ENCODE measurements at places on chromosomes 4 and X. TPM values are rescaled to one million over a fixed set of nuclear protein-coding genes. Genes with fewer than 3 reads are reported as not detected.

DNA sequence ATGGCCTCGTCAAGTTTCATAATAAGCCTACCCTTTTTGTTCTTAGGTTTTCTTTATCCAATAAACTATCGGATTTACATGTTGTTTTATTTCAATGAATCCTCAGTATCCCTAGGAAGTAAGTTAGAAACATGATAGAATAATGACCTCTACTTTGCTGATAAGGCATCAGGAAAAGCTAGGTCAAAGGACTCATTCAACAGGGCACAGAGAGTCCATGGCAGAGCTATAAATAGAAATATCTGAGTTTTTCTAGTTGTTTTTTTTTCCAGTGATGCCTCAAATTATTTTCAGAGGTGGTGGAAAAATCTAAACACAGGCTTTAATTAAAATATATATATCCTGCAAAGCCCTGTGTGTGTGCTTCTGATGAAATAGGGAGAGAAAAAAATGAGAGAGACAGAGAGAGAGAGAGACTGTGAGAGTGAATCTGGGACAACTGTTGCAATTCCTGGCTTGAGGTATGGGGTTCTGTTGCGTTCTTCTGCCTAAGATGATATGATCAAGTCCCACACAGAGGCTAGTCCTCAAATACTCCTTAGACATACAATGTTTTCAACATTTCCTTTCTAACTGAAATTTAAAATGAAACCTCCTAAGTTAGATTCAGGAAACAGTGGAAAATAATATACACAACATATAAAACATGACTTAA, 139.9 kb downstream of the HDX start:
- DNase-seq, result no peak

Gene AGA
- 6.4 TPM for total RNA-seq

GRCh38 chr4:114146947-114147618, 167.6 kb upstream of the ARSJ start:
- no peak for DNase-seq

Gene ZNF182
- 3.2 TPM for total RNA-seq

GRCh38 chr4:33518856-33519255, 2725.5 kb downstream of the ARAP2 start:
- no peak for DNase-seq

Gene MND1
- total RNA-seq, result 0.38 TPM

DNA sequence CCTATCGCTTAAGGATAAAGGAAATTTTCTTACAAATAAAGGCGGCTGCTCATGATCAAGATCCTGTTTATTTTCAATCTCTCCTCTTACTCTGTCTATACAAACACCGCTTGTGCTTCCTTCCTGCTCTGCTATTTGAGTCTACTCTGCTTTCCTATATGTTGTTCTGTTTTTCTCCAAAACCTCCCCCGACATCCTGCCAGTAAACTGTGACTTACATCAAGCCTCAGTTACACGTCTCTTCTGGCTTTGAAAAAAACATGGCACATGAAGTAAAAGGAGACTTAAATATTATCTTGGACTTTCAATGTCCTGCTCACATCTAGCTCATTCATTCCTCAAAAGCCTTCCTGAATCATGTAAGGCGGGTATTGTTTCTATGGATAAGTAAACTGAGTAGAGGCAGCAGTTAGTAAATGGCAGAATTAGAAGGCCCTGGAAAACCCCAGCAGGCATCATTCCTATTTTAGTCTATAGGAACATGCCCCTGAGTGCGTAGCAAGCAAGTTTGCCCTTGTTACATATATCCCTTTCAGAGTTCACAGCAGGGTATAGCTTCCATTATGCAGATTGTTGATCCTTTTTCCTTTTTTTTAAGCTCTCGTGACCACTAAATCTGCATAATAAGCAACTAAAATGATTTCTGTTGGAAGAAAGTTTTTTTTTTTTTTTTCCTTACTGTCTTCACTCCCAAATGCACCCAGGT, 280.1 kb downstream of the RAPGEF2 start:
- DNase-seq, result no peak

DNA sequence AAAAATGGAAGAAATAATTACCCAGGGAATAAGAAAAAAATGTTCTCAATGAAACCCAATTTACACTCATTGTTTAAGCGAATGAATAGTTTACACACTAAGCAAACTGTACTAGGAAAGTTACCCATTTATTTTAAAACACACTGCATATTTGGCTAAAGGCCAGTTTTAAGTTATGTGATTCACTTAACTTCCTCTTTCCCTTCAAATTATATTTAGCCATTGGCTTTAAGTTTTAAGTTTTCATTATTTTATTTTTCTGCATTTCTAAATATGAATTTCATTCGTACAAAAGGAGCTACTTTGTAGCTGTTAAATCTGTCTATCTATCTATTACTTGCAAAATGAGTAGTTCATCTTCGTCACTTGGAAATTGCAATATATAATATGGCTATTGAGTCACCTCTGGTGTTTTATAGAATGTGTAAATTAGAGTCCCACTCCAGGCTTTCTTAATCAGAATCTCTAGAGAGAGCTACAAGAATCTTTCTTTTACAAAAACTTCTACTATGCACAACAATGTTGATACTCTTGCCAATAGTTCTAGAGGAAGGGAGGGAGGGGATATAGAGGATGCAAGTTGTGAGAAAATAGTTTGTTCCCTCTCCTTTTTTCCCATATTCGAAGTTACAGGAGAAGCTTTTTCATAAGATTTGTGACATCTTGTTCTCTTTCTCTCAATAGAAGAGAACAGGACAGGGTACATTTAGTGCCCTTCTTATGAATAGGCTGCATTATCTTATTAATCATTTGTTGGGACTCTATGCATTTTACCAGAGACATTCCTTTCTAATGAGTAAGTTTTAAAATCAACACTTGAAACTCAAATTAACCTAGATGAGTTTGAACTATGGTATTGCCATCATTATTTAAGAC, 41.8 kb downstream of the SULT1B1 start:
- no peak for DNase-seq

DNA sequence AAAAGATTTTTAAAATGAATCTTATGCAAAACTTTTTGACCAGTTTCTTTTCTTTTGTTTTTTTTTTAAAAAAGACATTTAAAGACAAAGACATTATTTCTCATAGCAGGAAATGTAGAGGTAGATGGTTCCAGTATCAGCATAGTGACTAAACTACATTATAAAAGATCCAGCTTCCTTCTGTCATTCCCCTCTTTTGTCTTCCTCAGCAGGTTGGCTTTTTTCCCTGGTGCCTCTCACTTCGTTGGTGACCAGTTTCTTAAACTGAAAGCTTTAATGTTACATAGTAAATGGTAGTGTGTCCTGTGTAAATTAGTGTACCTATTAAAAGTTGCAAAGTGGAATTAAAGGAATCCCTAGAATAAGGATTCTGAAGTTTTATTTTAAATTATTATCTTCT, 36.1 kb downstream of the DCK start:
- no peak for DNase-seq

DNA sequence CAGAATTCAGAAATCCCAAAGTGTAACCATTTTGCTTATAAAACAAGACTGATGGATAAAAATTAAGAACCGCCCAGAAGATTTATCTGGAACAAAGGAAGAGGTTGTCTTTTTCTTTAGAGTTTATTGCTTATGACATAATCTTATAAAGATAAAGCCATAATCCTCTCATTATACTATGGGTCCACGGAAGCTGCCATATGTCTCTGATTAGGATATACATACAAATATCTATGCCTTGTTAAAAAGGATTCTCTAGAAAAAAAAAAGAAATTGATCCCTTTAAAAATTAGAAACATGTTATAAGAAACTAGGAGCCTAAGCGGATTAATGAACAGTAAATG, 70.5 kb downstream of the RELL1 start:
- DNase-seq, result no peak

GRCh38 chr4:155487210-155487609, 110.4 kb upstream of the MAP9 start:
- no peak for DNase-seq

GRCh38 chrX:46184749-46185148, 360.5 kb downstream of the ZNF674 start:
- DNase-seq, result no peak

Gene DGKK
- total RNA-seq, result not detected

DNA sequence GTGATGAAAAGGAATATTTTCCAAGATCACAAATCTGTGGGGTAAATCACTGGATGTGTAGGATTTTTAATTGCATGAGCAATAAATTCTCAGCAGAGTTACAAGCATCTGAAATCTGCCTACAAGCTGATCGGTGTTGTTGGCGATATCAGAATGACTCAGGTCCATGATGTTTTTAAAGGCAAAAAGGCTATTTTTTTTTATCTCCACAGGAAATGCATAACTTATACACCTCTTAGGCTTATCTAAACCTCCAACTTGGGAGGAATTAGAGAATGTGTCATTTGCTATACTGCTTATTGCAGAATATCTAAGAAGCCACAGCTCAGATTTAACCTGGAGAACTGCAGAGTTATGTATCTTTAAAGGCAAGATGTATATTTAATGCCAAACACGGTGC, 61.6 kb downstream of the KIT start:
- no peak for DNase-seq

Gene RS1
- not detected for total RNA-seq

Gene FGG
- total RNA-seq, result not detected

Gene NAT8L
- 0.52 TPM for total RNA-seq

DNA sequence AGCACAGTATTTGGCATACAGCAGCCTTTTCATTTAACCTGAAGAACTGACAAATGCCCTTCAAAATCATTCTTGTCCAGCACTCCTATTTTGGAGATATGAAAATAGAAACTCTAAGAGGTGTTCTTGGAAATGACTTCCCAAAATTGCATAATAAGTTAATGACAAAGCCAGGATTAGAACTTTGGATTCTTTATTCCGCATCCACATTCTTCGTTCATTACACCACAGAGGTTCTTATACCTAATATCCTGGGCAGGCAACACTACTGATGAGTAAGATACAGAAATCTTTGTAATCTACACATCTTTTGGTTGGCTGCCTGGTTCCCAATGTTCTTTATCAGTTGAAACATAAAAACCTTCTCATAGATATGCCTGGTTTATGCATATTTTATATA, 5.9 kb downstream of the COL25A1 start:
- DNase-seq, result no peak

- DNase-seq, result no peak
Observed at GRCh38 chr4:129393976-129394375, 298.0 kb downstream of the C4orf33 start.

Gene TRIM60
- total RNA-seq, result not detected

DNA sequence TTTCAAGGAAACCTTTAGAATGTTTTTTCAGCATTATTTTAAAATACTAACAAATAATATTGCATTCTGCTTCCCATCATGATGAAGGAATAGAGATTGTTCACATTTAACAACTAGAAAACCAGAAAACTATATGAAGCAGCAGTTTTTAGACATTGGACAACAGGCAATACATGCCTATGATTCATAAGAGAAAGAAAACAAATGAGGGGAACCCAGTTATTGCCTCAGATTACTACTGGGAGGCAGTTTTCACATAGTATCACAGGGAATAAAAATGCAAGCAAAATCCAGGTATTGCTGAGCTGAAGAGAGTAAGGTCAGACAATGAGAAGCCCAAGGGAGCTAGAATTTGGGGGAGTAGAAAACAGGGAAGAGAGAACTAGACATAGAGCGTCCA, 373.6 kb downstream of the MAPK10 start:
- DNase-seq, result no peak

DNA sequence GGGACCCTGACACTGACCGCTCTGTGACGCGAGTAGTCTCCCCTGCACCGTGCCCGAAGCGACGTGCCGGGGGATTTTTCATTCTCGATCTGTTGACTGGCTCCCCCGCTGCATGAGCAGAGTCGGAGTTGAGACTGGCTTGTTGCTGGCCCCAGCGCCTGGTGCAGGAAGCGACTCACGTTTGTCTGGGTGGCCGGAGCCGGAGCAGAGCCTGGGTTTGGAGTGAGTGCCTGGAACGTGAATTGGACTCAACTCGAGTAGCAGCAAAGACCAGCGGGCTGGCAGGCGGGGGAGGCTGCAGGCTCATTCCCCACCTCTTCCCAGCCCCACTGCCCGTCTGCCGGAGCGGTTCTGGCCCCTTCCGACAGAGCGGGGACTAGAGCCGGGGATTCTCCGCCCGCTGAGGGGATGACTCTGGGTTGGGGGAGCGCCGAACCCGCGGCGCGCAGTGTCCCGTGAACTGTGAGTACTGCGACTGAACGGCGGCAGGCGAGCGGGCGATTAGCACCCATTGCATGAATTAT, 554 bp downstream of the PCDH7 start:
- peak; percentile 25 for DNase-seq

DNA sequence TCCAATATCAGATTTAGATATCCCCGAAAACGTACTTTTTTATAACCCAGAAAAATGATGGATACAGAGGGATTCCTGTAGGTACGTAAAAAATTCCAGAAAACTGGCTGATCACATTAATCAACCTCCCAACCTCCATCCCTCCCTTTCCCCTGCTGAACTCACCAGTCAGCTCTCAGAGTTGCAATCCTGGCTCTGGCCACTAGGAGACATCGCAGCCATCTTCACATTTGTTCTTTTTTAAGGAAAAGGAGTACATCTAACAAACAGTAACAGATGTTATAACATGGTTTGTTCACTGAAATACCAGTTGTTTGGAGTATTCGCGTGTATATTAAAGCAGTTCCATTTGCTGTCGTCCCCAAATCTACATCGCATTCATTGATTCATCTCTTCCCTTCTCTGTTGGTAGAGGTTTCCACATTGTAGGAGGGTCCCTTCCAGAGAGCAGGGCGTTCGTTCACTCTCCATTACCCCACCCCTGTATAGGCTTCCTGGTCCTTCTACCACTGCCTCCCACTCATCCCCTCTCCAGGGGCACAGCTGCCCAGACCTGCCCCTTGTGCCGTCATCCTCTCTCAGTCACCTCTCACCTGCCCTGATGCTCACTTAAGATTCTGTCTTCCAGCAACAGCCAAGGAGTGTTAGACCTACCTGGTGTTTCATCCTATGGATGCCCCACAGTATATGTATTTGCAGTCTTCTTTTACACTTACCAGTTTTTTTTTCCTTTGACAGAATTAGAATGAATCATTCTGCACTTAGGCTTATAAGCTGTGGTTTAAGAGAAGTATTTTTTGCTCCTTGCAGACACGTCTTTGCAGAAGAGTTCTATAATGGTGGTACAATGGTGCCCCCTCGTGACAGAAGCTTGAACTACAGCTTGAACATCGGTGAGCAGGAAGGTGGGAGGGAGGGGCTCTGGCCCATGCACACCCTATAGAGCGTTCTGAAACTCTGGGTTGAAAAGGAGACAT, 36.8 kb upstream of the RAB40AL start:
- DNase-seq, result peak; percentile 19

DNA sequence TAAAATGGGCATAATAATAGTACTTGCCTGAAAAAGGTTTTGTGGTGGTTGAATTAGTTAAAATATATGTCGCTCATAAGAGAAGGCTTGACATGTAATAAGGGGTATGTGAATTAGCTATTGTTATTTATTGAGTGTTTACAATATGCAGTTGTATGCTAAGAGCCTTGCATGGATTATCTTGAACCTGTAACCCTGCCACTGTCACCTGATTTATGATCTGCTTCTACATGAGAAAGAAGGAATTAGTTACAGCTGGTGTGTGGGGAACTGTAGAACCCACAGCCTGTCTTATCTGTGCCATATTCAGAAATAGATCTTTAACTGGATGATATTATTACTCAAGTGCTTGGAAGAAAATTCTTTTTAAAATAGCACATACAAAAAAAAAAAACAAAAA, 227.7 kb downstream of the LDB2 start:
- no peak for DNase-seq

Gene HTN3
- not detected for total RNA-seq

All from left ventricle myocardium inferior (tissue), 1 donor.